ENCODE measurements at places on chromosomes 4 and X. TPM values are rescaled to one million over a fixed set of nuclear protein-coding genes. Genes with fewer than 3 reads are reported as not detected.

DNA sequence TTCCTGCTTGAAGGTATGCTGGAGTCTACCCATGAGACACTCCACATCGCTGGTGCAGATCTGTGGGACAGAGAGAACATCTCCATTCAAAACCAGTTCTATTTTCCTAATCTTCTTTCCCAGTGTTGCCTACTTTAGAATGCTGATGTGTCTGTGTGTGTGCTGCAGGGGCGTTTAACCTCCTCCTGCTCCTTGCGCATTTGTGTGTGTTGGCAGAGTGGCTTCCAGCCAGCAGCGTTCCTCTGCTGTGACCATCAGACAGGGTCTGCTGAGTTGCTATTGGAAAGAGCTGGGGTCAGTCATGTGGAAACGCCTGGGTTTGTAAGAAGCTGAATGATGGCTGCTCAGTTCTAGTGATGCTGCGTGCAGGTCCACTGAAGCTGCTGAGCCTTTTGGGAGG is 223.6 kb downstream of the RBMX2 start:
- DNase-seq = peak; percentile 74

The UGT2B11 gene
- not detected for total RNA-seq

DNA sequence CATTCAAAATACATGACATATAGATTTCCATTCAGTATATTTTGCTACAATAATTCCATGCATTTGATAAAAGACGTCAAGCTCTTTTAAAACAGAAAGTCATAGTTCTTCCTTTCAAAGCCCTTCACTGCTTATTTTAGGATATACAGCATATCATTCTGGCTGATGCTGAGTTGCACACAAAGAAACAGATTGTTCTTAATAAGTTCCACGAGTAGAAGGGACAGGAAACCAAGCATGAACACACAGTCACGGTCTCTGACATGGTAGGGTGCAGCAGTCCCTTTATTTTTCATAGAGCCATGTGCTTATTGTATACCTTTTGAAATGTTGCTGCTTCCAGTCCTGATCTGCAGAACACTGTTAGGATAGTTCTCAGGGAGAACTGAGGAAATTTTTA is 85.4 kb downstream of the MAGEB10 start:
- no peak for DNase-seq

DNA sequence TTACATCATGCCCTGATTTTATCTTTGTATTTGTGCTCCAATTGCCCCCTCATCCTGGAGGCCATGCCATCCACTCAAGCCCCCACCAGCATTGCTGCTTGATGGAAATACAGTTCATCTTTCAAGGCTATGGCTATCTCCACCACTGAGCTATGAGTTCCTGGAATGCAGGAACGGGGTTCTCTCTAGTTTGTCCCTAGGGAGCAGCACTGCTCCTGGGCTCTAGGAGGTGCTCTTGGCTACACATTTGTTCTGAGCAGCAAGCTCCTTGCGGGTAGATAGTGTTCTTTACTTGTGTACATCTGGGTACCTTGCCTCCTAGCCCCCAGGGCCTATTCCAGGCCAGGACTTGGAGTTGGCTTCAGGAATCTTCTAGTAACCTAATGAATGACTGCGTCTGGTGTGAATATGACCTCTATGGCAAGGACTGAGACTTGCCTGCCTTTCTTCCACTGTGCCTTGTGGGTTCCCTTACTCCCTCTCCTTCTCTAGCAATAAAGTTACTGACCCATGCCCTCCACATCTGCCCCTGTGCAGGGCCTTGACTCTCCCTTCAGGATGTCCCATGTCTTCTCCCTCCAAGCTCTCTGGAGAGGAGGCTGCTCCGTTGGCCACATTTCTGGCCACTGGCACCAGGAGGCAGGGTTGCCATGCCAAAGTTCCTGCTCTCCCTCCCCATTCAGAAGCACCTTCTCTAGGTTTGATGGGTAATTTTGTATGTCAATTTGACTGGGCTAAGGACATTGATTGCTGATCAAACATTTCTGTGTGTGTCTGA is 7.6 kb downstream of the CITED1 start:
- peak; percentile 13 for DNase-seq

The SUPT20HL2 gene
- not detected for total RNA-seq

Measured in renal cortical epithelial cell (primary cell).